Osteoblast (primary cell): ENCODE measurements at places on chromosomes 3 and 15. TPM values are rescaled to one million over a fixed set of nuclear protein-coding genes. Genes with fewer than 3 reads are reported as not detected.

Gene TF
- 0.36 and 0.88 TPM in 2 replicates for total RNA-seq

Gene SAMD7
- total RNA-seq = not detected in 2 replicates

Gene LRRC57
- 16.3 and 17.4 TPM in 2 replicates for total RNA-seq

Gene MSL2
- 18.5 and 19.2 TPM in 2 replicates for total RNA-seq

Gene TMEM158
- total RNA-seq = 4.7 and 9.0 TPM in 2 replicates

Gene GREM1
- 457 and 499 TPM in 2 replicates for total RNA-seq

Gene SOX14
- total RNA-seq = not detected in 2 replicates

Gene KNG1
- not detected in 2 replicates for total RNA-seq

Gene PPIB
- total RNA-seq = 954 and 1,032 TPM in 2 replicates

Gene PDE12
- 17.1 and 19.9 TPM in 2 replicates for total RNA-seq

Gene ITIH4
- 2.5 and 3.5 TPM in 2 replicates for total RNA-seq

Gene MASP1
- 1.2 and 1.4 TPM in 2 replicates for total RNA-seq

Gene ISLR2
- under 0.01 TPM in 1 of 2 replicates, not detected in the other for total RNA-seq

Gene ANKRD34C
- total RNA-seq = not detected in 2 replicates

Gene SLTM
- total RNA-seq = 71.3 and 77.8 TPM in 2 replicates

Gene CHAC1
- total RNA-seq = 30.0 and 30.1 TPM in 2 replicates

Gene SLC12A1
- not detected in 2 replicates for total RNA-seq

Gene TBC1D21
- not detected in 2 replicates for total RNA-seq

Gene NME9
- total RNA-seq = not detected in 2 replicates

Gene GPR149
- not detected in 2 replicates for total RNA-seq

Gene NOX5
- total RNA-seq = 0.29 and 0.36 TPM in 2 replicates

Gene GRK7
- total RNA-seq = not detected in 2 replicates

Gene MCCC1
- 20.6 TPM in 2 replicates for total RNA-seq

Gene ITPKA
- total RNA-seq = 0.29 and 0.36 TPM in 2 replicates

Gene CSK
- total RNA-seq = 30.6 and 31.5 TPM in 2 replicates

Gene TAGLN3
- total RNA-seq = not detected in 2 replicates

Gene SCAANT1
- not detected in 2 replicates for total RNA-seq

Gene SLC28A1
- not detected in 2 replicates for total RNA-seq

Gene QTRT2
- 12.4 and 14.5 TPM in 2 replicates for total RNA-seq

Gene CACNA1D
- under 0.01 and 0.29 TPM in 2 replicates for total RNA-seq

Gene PLSCR2
- total RNA-seq = not detected in 2 replicates

Gene TMC3
- not detected in 2 replicates for total RNA-seq
